NCI-H2029 treated with DMSO at 0.1 percent for 48 hours (cell line): ENCODE measurements at places on chromosomes 16 and 17.

DNA sequence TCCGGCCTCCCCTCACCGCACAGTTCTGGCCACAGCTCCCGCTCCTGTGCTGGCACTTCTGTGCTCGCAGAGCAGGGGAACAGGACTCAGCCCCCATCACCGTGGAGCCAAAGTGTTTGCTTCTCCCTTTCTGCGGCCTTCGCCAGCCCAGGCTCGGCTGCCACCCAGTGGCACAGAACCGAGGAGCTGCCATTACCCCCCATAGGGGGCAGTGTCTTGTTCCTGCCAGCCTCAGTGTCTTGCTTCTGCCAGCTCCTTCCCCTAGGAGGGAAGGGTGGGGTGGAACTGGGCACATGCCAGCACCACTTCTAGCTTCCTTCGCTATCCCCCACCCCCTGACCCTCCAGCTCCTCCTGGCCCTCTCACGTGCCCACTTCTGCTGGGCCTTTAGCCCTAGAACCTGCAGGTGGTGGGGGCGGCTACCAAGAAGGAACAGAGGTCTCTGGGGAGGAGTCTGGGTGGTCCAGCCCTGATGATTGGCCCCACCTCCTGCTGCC is 645 bp upstream of the ELMO3 start:
- peak; percentile 19 for DNase-seq

DNA sequence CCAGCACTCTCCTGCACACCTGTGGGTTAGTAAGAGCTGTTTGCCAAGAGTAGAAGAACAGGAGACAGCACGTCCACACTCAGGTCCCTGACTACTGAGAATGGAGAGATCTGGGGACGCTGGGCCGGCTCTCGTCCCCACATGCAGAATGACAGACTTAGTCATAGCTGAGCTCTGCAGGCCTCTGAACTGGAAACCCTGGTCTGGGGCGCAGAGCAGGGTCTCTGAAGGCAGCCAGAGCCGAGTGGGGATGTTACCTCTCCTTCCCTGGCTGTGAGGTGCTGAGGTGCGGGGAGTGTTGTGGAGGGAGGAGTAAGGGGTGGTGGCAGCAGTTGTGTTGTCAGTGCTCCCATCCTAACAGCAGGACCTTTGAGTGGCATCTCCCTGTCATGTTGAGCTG is 7.2 kb upstream of the JPT2 start:
- DNase-seq = no peak

- no peak for DNase-seq
Observed at GRCh38 chr16:86330906-86331305, 179.4 kb upstream of the FOXF1 start.

GRCh38 chr16:77133706-77134105 is 57.3 kb upstream of the MON1B start:
- no peak for DNase-seq

DNA sequence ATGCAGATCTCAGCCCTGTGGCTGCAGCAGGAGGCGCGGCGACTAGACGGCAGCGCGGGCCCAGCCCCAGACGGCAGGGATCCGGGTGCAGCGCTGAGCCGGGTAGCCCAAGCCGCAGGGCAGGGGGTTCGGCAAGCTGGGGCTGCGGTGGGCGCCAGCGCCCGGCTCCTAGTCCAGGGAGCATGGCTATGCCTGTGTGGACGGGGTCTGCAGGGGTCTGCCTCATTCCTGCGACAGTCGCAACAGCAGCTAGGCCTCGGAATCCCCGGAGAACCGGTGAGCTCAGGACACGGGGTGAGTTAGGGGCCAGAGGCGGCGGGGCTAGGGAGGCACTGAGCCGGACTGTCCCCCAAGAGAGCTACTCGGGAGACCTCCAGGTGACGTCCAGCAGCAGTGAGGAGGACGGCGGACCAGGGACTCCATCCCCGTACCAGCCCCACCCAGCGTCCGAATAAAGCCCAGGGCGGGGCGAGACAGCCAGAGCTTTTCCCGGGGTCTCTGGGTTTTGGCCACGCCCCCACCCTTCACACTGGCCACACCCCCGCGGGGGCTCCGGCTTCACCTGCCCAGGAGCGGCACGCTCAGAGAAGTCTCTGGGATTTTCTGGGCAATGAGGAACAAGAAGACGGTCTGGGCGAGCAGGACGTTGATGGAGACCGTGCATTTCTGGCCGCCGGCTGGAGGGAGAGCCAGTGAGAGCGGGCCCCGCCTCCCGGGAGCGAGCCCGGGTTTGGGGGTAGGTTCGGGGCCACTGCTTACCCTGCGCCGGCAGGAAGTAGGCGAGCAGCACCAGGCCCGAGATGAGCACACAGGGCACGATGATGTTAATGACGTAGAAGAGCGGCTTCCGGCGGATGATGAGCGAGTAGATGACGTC is 1.1 kb downstream of the C17orf107 start:
- DNase-seq = no peak

- DNase-seq = no peak
Observed at GRCh38 chr17:64402469-64402868, 11.8 kb upstream of the PECAM1 start.

- no peak for DNase-seq
Observed at GRCh38 chr16:88074041-88074440, 122.8 kb downstream of the BANP start.

- DNase-seq = peak; percentile 69
Observed at GRCh38 chr16:9003322-9003721, 39.6 kb upstream of the USP7 start.
